ENCODE measurements at places on chromosomes 1 and 21.

DNA sequence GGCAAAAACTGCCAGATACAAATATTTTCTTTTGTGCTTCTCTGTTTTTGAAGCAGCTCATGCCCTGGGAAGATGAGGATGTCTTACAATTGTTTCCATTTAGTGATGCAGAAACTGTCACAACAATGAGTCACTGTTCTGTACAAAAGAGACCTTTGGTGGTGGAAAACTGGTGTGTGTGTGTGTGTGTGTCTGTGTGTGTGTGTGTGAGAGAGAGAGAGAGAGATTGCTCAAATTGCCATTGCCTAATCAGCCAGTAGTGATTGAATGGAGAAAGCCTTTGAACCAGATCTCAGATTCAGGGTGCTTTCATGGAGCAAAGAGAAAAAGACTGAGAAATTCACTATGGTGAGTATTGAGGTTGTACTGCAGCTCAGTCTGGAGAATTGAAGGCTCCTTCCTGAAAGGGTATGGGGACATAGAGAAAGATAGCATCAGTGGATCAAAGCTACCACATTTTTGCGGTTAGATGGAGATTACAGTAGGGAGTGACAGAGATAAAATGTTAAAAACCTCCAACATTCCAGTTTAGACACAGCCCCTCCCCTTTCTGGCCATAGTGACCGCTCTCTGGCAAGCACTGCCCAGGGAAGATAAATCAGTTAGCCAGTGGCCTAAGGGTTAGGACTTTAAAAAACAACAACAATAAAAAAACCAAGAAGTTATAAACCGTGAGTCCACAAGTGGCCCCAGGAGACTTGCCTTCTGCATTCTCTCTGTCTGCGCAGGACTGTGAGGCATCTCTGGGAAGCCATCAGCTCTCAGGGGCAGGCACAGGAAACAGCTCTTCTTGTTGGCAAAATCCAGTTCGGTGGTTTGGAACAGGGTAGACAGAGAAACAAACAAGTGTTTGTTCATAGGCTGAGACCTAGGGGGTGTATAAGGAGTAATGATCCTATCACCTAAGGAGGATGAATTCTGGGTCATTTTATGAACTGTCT is 406.5 kb downstream of the DUSP10 start:
- DNase-seq, result no peak

- no peak for DNase-seq
Measured at GRCh38 chr1:58162952-58163550, 383.5 kb downstream of the OMA1 start.

GRCh38 chr1:34970220-34970735 is 14.9 kb downstream of the TMEM35B start:
- no peak for DNase-seq

DNA sequence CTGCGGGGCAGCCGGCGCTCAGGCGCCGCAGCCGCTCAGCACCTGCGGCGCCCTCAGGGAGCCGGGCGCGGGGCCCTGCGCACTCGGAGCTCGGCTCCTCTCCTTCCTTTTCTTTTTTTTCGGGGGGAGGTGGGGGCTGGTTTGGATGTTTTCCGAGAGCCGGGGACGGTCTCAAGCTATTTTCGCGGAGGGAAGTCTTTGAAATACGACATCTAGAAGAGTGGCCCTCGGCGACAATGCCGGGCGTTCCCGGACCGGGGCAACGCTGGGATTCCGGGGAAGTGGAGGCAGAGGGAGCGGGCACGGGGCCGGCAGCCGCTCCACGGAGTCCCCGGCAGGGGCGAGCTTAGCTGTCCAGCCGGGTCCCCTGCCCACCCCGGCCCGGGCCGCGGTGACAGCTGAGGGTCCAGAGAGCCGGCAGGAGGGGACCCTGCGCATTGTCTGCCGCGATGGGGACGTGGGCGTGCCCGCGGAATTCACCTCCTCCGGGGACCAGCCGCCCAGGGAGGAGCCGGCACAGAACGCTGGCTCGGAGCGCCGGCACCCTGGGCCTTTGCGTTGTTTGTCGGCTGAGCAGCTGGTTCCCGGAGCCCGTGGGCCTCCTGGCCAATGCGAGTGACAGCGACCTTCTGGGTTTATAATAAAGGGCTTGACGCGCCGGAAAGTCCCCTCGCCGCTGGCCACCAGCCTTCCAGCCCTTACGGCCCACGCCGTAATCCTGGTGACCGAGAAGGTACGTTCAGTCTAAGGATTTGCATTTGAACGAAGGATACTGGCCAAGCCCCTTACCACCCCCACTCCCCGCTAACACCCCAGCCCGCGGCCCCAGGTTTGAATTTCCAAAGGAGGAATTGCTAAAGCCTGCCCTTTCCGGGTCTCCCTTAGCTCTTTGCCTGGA is 582 bp downstream of the SLC37A1 start:
- peak; percentile 32 for DNase-seq

- DNase-seq, result no peak
Measured at GRCh38 chr1:202134645-202135172, 9.8 kb downstream of the ARL8A start.

GRCh38 chr1:10170239-10170574 is 40.2 kb upstream of the KIF1B start:
- DNase-seq, result no peak

DNA sequence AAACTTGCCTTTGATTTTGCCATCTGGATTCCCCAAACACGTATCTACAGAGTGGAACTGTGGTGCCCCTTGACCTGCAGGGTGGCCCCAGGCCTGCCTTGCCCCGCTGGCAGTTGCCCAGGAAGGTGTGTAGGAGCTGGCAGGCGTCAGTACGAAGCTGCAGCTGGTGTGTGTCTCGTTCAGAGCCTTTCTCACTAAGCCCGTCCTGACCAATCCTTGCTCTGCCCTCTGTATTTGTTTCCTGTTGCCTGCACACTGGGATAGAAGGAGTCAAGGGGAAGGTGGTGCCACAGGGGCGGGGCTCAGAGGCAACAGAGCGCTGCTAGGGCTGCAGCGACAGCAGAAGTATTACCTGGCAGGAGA is 5.2 kb upstream of the VSIG8 start:
- no peak for DNase-seq

GRCh38 chr21:45821315-45821962 is 160.1 kb upstream of the COL6A1 start:
- no peak for DNase-seq

- no peak for DNase-seq
Measured at GRCh38 chr1:91763252-91763651, 122.7 kb downstream of the TGFBR3 start.

- DNase-seq, result no peak
Measured at GRCh38 chr1:50347933-50348332, 75.3 kb downstream of the DMRTA2 start.

DNA sequence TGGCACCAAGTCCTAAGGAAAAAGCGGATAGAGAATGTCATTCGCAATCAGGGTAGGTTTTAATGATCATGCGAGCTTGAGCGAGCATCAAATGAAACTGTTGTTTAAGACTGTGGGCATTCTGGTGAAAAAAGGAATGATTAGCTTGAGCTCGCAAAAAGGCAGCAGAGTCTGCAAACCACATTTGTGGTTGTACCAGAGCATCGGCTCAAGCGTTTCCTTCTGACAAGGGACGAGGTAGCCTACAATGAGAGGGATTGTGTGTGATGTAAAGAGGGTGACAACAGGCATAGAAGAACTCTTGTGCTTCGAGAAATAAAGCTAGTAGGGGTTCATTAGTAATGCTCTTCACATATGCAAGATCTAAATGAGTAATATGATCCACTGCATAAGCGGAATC is 11.1 kb upstream of the CD48 start:
- DNase-seq, result no peak

- DNase-seq, result no peak
Measured at GRCh38 chr21:26982767-26983166, 15.9 kb upstream of the ADAMTS5 start.

DNA sequence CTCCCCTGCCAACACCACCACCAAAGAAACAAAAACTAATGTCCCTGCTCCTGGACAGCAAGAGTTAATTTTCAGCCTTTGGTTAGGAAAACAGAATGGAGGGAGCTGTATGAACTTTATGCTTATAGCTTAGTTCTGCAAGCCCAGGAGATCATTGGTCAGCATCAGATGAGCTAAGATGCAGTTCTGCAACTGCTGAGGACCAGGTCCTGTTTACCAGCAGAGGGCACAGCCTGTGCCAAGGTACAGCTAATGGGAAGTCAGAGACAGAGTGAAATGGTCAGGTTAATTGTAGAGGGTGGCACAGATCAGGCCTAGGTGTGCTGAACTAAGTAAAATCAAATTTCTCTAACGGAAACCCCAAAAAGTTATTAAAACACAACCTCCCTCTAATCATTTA is 161.3 kb downstream of the ROR1 start:
- DNase-seq, result no peak

- no peak for DNase-seq
Measured at GRCh38 chr1:188778578-188778977, 1699.1 kb downstream of the BRINP3 start.

DNA sequence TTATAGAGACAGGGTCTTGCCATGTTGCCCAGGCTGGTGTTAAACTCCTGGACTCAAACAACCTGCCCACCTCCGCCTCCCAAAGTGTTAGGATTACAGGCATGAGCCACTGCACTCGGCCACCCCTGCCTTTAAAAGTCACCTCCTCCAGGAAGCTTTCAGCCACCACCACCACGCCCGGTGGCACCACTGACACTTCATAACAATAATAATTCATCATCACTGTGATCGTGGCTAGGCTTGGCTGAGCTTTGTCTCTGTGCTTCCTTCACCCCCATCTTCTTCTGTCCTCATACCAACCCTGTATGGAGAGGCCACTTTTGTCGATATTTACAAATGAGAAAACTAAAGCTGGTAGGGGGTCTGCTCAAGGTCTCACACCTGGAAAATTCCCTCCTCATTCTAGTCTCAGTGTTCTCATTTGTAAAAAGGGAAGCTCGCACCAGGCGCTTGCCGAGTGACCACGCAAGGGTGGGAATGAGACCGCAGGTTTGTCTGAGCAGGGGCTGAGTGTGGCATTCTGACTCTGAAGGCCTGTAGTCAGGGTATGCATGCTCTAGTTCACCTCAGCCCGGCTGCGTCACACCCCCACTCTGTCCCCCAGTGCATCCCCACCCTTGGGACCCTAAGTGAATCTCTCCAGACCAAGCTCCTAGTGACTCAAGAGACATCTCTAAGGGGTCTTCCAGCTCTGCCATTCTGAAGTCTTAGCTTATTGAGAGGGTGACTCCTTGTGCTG is 12.9 kb upstream of the EPHA2 start:
- DNase-seq, result no peak

DNA sequence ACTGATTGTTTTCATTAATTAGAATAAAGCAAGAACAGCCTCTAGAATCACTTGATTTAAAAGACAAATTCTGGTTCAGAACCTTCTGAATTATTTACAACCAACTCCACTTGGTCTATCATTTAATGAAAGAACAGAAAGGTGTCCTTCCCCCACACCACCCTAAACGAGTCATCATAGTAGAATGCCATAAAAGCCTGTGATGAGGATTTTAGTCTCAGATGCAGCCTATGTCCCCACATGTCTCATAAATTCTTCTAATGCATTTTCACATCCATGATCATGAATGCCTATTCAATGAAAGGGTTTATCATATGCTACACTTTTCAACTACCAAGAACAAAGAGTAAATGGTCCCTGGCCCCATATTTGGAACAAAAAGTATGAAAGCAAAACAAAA is 508.1 kb downstream of the DPYD start:
- DNase-seq, result no peak

DNA sequence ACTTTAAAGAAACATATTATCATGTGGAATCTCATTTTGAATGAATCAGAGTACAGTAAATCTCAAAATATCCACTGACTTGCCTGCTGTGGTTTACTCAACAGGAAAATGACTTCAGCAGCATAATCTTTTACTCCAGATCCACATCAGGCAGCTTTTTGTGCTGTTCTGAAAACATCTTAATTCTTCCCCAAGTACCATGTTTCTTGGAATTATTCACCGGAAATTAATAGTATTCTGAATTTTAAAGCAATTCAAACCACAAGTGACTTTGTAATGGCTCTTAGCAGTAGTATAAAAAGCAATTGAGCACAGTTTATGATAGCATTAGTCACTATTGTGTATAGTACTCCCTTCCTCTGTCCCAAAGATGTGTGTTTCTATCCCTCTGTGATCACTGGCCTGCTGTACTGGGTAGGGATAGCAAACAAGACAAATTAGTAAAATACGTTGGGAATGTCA is 64.2 kb upstream of the ERRFI1 start:
- DNase-seq, result no peak

DNA sequence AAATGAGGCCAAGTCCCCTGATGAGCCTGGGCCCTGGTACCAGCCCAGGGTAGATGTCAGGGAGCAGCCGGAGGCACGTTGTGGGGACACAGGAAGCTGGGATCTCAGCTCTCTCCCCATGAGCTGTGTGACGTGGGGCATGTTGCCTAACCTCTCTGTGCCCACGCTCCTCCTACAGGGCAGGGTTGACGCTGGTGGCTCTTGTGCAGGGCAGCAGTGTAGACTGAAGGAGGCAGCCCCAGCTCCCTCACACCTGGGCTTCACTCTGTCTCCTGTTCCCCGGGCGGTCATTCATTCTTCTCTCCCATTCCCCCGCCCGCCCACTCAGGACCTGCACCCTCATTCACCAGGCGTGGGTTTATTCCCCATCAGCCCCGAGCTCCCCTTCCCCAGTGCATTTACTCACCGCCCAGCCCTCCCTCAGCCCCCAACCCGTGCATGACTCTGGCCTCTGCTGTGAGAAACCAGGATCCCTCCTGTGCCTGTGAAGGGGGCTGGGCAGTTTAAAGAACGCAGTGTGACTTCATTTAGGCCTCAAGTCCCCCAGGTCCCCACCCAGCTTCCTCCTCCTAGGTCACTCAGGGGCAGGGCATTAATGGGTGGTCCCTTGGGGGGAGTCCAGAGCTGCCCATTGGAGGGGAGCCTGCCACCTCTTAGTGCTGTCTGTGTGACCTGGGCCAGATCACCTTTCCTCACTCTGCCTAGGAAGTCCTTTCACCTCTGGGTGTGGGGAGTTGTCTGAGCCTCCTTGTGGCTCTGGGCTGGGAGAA is 285.7 kb downstream of the PTPRU start:
- DNase-seq, result no peak

GRCh38 chr1:34037856-34038255 is 127.2 kb downstream of the CSMD2 start:
- DNase-seq, result no peak

GRCh38 chr1:177216587-177217202 is 45.9 kb downstream of the BRINP2 start:
- DNase-seq, result no peak

DNA sequence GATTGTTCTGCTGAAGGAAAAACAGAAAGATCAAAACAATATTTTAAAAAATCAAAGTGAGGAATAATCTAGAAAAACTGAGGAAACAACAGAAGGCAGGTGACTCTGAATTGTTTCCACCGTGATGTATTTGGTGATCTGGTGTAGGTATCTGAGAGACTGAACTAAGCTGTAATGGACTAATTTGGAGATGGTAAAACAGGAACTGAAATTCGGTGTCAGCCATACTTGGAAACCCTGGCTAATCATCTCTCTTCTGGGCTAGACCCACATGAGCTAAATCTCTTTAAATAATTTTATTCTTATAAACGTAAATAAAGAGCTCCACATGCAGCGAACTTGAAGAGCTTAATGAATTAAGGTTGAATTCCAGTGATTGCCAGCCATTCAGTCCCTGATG is 1226.1 kb downstream of the NCAM2 start:
- DNase-seq, result no peak
